ENCODE measurements at places on chromosomes 3 and 15.

DNA sequence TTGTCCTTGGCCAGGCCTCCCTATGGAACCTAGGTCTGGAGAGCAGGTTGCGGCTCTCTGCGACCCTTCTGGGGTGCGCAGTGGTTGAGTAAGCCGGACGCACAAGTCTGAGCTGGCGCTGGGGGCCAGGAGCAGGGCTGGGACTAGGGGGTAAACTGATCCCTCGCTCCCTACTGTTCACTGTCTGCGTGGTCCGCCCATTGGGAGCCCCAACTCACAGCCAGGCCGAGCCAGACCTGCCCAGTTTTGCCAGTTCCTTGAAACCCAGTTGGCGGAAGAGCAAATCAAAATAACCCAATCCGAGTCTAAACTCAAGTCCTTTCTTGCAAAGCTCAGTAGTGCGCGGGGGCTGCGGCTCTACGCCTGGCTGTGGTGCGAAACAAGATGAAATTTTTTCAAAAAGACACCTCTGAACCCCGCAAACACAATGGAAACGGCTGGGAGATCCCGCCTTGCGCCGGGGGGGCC is 17.5 kb downstream of the RGMA start:
- no peak for DNase-seq

- no peak for DNase-seq
These were observed 167.9 kb downstream of the NUP210 start for GRCh38 chr3:13252207-13252606.

DNA sequence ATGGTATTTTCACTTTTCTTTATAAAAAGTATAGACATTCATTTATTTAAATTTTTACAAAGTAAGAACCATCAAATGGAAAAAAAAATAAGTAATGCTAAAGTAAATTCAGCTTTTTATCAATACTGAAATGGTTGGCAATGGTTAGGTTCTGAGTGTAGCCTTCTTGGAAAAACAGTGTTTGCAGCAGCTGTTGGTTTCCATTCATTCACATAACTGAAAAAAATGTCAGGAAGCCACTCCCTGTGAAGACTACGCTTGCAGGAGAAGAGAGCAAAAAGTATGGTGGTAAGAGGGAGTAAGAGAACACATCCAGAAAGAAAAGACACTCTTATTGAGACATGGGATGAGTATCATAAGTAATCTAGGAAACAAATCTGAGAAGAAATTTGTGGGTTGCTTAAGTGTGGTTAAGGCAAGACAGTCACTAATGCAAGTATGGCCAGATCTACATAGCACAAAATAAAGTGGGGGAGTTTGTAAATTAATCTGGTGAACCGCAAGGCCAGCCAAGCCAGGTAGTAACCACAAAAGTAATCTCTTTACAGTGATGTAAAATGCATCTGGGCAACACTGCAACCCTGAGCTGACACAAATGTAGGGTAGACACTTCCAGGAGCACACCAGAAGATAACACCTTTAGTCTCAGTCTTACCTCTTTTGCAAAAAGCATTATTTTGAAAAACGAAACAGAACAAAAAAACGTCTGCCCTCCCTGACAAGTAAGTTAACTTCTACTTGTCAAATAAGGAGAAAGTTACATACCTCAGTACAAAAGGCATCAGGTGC is 133.7 kb downstream of the IGSF11 start:
- no peak for DNase-seq

GRCh38 chr15:87496795-87497194 is 759.7 kb downstream of the NTRK3 start:
- no peak for DNase-seq

- DNase-seq: no peak
These were observed 97.1 kb downstream of the MINAR1 start for GRCh38 chr15:79529157-79529785.

DNA sequence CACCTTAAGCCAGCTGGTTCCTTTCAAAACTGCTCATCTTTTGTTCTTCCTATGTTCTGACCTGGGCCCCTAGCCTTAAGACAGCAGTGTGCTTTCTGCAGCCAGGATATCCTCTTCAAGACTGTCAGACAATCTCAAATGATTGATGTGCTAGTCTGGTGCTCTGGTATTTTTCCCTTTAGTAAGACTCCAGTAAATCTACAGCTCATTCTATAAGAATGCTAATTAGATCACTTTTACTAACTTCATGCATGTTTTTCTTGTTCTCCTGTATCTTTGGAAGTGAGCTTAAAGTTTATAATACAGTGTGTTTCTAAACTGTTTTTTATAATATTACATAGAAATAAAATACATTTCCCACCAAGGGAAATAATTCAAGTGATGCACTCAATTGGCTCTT is 220.9 kb upstream of the NANOGP8 start:
- DNase-seq: peak; percentile 88

DNA sequence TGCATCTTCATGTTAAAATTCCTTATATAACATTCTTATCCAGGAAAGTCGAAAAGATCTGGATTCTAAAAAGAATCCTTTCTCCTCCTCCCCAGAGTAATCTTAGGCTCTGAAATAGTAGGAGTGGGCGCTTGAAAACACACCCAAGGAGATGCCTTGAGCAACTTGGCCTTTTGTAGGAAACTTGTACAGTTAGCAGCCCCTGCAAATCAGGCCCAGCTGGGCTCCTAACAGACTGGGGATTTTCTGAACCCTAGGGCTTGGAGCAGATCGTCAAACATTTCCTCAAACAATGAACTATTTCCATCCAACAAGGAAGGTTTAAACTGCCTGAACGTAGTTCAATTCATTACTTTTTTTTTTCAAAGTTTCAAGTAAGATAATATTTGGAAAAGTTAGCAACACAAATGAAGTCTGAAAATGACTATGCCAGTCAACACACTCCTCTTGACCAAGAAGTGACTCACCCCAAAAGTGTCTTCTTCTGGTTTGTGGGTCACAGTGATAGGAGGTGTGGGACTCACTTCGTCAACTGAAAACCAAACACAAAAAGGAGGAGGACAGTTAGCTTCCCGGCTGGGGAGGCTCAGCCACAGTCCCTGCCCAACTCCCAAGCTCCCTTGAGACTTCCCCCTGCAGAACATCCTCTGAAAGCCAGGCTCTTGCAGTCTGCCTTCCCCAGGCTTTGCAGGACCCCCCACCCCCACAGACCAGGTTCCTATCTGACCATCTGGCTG is 129.7 kb downstream of the NTRK3 start:
- DNase-seq: peak; percentile 16

- no peak for DNase-seq
These were observed 5.7 kb downstream of the CHST13 start for GRCh38 chr3:126529585-126530170.

DNA sequence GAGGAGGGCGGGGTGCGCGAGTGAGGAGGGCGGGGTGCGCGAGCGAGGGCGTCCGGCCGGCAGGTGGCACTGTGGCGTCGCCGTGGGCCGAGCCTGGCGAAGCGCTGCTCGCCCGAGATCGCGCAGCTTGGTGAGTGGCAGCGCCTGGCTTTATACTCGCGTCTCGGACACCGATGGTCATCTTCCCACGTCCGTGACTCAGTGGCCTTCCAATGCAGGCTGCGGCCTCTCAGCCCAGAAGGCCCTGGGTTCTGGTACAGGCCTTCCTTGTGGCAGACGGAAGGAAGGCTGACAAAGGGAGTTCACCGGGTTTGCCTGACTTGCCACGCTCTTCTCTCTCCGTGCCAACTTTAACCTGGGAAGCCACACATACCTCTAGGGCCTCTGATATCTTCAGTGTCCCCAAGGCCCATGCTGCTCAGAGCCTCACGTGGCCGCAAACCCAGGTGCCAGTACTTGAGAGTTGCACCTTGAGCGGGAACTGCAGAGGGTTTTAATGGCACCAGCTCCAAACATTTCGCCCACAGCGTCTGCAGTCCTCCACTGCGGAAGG is 195.3 kb upstream of the LYSMD4 start:
- peak; percentile 61 for DNase-seq

DNA sequence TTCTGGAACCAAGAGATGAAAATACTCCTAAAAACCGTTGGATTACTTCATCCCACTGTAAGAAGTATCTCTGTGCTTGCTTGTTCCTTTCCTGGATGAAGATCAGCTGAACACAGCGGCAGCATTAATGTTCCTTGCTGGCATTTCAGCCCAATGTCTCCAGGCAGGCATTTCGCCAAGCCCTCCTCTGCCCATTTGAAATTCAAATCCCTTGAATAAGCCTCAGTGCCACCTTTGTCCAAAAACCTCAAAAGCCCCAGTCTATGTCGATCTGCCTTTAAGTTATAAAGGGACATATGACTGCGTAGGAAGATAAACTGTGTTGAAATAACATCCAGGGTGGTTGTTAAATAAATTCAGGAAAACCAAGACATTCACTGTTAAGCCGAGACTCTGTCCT is 156.8 kb upstream of the PDZRN3 start:
- no peak for DNase-seq

DNA sequence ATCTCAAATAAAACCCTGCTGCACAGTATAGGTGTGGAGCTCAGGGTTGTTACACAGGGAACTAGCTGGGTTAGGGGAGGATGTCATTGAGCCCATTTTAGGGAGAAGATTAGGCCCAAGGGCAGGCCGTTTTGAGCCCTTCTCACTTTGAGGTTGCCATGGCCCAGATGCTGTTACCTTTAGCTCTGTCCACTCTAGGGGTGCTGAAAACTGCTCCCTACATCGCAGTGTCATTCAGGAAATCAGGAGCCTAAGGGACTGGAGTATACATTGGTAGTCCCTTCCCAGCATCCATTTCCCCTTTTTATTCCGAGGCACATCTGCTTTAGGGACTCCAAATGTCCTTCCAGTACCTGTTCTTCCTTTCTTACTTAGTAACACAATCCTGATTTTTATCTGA is 79.0 kb upstream of the SELENOK start:
- no peak for DNase-seq

DNA sequence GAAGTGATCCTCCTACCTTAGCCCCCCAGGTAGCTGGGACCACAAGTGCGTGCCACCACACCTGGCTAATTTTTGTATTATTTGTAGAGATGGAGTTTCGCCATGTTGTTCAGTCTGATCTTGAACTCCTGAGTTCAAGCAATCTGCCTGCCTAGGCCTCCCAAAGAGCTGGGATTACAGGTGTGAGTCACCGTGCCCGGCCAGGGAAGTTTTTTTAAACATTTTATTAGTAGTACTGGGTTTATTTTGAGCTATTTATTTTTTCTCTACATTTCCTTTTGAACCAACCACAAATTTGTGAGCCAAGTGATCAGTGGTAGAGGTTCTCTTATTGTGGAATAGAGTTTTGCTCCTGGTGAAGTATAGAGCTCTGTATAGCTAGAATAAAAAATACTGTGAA is 33.7 kb downstream of the ARMC8 start:
- DNase-seq: peak; percentile 21

DNA sequence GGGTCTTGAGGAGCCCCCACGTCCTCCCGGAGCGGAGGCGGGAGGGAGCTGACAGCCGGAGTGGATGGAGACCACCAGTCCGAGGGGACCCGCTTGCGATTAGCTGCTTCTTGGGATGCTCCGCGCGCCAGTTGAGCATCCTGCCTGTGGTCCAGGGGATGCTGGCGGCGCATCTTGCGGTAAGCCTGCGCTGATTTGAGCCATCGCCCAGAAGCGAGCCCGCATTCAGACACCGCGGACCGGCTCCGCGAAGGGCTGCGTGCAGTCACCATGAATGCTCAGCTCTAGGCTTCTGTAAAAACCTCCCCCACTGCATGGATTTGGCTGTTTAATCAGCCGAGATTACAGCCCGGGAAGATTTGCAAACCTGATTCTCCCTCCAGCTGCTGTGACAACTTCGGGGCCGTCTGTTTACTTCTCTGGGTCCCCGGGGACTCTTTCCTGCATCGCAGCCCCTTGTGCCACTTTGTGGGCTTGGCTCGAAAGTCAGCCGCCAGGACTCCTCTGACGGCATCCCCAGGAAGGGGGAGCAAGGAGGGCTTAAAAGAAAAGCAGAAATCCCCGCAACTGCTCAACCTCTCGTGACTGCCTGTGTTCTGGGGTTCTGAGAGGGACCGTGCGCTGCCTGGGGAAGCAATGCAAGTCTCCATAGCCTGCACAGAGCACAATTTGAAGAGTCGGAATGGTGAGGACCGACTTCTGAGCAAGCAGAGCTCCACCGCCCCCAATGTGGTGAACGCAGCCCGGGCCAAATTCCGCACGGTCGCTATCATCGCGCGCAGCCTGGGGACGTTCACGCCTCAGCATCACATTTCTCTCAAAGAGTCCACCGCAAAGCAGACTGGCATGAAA is 171.1 kb downstream of the KCNAB1 start:
- DNase-seq: peak; percentile 25

GRCh38 chr15:57916695-57917094 is 148.8 kb downstream of the ALDH1A2 start:
- DNase-seq: no peak

- DNase-seq: no peak
These were observed 24.9 kb upstream of the THRB start for GRCh38 chr3:24519368-24520100.

DNA sequence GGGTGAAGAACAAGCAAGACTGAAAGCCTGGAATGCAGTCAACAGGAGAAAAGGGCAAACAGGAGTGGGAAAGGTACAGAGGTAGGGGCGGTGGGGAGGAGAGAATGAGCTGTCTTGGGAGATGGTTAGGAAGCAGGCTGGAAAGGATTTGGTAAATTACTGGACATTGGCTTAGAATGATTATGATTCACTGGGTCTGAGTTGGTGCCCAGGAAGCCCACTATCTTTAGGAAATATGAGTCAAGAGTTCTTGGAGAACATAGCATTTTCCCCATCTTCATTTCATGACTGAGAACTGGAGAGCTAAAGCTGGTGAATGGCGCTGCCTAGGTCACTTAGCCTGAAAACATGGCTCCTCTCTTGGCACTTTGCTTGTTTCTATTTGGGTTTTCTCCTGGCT is 74.7 kb upstream of the C3orf80 start:
- peak; percentile 48 for DNase-seq

DNA sequence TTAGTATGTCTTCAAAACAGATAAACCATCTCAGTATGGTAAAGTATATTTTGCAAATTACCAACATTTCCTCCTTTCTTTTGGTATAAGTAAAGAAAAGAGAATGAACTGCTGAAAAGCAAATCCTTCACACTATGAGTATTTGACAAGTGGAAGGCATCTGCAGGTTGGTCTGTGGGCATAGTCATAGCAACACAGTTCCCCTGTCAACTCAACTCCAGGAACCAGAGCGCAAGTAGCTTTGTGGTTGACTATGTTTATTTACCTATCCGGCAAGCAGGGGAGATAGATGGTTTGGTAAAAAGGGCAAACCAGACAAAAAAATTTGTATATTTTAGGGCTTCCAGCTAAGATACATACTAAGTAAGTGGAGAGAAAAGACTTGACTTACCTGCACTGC is 88.3 kb upstream of the PPIB start:
- DNase-seq: no peak

DNA sequence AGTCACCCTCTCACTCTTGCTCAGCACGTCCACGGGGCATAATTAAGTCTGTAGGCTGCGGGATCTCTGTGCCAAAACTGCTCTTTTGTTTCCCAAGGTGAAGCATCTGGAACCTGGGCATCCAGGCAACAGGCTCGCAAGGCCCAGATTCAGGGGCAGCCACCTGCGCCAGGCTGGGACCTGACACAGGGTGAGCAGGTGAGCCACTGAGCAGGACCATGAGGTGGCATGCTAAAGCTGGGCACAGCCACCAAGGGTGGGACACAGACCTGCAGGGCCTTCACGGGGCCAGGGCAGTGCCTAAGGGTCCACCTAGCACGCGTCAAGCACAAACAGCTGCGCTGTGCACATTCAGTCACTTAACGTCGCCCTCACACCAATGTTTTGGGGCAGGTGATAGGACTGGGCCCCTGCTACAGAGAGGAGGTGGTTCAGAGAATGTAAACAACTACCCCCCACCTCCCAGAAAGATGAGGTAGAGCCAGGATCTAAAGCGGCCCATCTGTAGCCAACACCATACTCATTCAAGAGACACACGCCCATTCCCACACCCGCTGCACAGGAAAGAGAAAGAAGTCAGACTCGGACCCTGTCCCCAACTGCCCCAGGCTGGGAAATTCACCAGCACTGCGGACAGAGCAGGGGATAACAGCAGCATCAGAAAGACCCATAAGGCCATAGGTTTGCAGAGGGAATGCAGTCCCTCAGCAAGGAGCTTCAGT is 16.3 kb downstream of the XXYLT1 start:
- DNase-seq: no peak
